Stimulated activated CD8-positive, alpha-beta memory T cell treated with anti-CD3 and anti-CD28 coated beads, Interleukin-15, amount 100 ng/mL, for 4 hours (primary cell): ENCODE measurements at places on chromosomes 11 and 22.

DNA sequence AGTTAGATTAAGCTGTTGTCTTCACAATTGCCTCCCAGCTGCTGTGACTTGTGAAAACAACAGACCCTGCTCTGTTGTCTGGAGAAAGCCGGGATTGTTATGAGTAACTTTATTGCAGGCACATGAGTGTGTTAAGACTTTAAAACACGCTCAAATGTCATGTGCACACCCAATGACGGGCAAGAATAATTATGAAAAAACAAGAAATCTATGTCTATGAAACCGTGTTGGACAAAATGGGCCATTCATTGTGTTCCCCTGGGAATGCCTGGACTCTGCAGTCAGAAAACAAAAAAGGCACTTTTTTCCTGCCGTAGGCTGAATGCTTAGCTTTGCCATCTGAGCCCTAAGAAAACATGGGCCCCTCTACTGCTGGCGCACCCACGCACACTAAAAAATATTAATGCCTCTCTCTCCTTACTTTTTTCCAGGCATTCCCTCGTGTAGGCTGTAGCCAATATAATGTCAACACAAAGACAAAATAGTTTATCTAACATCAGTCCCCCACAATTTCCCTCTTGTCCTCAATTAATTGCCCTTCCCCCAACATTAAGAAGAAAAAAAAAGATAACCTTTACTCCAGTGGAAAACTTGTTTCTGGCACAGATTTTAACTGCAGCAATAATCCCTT lies 207.9 kb downstream of the SOX6 start:
- DNase-seq = no peak

GRCh38 chr11:30206249-30206996 lies 24.4 kb upstream of the FSHB start:
- DNase-seq = no peak

DNA sequence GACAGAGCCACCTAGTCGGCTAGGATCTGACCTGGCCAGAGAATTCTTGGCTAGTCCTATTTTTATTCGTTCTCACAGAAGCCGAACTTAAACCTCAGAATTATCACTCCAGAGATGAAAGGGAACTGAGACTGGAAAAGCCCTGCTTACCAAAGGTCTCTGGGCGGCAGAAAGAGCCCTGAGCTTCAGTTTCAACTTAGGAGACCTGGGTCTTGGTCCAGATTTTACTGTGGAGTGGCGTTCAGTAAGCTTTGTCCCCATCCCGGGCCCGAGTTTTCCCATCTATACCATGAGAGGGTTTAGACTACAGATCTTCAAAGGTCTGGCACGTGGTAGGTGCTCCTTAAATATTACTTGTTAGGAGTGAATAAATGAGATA lies 516 bp downstream of the NEU3 start:
- DNase-seq = no peak

DNA sequence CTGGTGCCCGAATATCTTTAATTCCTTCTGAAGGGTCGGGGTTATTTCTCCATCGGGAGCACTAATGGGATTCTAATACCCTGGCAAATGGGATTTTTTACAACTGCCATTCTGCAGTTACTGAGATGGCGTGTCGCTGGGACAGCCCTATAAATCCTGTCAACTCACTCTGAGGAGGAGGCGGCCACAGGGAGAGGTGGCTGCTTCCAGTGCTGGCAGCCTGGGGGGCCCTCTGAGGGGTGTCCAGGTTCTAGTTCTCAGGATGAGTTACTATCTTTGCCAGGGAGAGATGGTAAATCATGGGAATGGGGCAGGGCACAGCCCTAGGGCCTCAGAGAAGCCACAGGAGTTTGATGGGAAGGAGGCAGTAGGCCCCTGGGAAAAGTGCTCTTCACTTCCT lies 135.9 kb downstream of the NTM start:
- no peak for DNase-seq

DNA sequence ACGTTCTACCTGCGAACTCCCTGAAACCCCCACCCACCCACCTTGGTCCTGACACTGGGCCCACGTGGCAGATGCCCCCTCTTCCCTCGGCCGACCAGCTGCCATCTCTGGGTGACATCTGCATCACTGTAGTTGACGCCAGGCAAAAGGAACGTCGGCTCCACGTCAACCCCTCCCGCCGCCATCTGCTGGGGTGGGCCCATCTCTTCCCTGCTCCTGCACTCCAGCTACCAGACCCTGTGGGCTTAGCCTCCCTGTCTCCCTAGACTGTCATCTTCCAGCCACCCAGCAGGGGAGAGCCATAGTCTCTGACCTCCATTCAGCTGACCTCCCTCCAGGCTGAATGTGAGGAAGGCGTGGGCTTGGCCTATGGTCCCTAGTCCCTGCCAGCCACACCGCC lies 21.4 kb downstream of the CHID1 start:
- DNase-seq = no peak

GRCh38 chr11:69887841-69888427 lies 68.7 kb upstream of the FGF3 start:
- DNase-seq = no peak

GRCh38 chr11:44608991-44609782 lies 43.7 kb downstream of the CD82 start:
- DNase-seq = no peak

DNA sequence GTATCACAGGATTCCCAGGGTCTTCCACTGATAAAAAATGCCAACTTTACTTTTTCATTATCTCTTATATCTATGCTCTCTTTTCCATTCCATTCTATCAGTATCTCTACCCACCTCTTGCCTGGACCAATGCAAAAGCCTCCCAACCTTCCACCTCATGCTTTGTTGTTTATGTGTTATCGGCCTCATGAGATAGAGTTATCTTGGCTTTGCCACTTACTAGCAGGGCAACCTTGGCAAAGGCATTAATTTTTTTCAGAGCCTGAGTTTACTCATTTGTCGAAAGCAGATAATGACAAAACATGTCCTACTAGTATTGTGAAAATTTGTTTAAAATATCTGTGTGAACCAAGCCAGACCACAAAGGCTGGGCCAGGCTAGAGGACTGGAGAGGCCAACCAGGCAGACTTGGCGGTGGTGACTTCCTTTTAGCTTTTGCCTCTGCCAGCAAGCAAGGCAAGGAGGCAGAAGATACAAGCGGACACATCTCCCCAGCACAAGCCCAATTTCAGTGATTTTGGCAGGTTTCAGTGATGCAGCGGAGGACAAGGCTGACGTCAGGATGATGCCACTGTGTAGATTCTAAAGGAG lies 106.9 kb downstream of the ADAMTS15 start:
- DNase-seq = no peak

GRCh38 chr11:35324183-35324886 lies 95.0 kb downstream of the SLC1A2 start:
- DNase-seq = no peak

- DNase-seq = no peak
These were observed 265.8 kb downstream of the BUD13 start for GRCh38 chr11:116507016-116507415.

DNA sequence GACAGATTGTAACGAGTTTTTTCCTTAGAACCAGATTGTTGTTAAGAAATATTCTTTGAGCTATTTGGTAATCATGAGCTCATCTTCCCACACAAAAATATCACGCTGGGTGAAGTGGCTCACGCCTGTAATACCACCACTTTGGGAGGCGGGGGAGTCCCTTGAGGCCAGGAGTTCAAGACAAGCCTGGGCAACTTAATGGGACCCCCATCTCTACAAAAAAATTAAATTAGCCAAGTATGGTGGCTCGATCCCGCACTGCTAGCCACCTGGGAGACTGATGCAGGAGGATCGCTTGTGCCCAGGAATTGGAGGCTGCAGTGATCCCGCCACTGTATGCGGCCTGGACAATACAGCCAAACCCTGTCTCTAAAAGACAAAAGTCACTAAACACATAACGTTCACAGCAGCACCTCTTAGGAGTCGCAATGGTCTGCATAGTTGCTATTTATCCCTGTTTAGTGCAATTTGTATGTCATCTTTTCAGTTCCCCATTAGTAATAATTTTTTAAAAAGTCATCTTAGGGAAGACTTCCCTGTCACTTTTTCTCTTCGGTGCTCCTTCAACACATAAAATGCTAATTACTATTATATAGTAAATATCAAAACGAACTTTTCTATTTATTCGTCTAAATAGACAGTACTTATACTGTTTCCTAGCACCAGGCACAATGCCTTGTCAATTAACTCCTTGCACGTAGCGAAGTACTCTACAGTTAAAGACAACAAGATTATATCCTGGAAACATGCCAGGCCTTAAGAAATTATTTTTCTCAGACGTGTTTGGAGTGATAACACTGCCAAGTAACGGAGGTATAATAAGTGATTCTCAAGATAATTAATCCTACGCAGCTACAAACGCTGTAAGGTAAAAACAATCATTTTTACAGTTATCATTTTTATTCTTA lies 1.1 kb downstream of the ST13 start:
- DNase-seq = no peak

DNA sequence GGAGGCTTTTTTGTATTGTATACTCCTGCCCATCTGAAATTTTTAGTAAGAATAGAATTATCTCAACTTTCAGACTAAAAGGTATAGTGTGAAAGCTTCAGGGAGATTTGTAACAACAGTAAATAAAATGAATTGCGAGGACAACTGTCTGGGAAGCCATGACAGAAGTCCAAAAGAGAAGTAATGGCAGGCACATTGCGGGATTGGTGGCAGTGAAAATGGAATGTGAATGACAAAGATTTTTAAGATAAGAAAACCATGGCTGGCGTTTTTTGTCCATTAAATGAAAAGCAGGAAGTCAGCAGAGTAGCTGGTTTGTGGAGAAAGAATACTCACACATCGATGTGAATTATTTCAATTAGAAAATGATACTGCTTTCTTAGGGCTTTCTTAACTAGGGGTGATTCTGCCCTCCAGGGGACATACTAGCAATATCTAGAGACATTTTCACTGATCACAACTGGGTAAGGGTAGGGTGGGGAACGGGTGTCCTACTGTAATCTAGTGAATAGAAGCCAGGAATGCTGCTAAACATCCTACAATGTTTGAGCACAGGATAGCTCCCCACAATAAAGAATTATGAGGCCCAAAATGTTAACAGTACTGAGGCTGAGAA lies 1.6 kb downstream of the NPAT start:
- DNase-seq = no peak

DNA sequence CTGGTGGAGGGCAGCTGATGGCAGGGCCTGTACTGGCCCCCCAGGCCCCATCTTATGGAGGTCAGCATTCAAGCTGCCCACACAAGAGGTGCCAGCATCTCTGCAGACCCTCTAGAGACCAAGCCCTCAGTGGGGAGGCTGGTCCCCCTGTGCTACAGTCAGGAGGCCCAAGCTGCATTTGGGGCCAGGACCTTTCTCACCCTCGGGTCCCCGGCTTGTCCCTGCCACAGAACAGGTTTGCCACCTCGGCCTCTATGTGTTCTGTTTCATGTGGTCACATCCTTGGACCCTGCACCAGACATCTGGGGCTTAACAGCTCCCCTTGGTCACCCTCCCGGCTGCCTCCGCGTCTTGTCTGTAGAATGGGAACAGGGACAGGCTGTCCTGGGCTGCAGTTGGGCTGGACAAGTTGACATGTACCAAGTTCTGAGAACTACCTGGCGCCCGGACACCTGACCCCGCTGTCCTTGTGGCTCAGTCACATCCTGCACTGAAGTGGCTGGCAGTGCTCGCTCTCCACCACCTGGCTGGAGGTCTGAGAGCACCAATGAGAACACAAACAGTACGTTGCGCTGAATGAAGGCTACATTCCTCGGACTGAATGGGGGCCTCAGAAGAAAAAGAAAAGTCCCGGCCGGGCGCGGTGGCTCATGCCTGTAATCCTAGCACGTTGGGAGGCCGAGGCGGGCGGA lies 2.7 kb upstream of the PLXNB2 start:
- no peak for DNase-seq

DNA sequence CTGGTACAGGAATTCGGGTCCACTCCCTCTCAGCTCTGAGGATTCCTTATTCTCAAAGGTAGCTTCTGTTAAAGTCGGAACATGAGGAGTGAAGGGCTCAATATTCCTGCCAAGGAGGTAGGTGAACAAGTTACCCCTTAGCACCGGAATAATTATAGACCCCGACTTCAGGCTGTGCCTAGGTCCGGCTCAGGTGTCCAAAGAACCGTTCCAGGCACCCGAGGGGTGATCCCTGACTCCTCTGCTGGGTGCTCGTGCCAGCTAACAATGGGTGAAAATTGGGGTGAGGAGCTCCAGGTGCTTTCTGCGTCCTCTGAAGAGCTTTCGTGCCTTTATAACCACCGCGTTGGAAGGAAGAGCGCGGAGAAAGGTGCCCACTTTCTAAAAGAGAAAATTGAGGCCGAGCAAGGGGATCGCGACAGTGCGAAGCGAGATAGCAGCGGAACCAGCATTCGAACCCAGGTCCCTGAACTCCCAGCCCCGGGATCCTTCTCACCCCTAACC lies 393 bp downstream of the CYB561A3 start:
- DNase-seq = no peak

DNA sequence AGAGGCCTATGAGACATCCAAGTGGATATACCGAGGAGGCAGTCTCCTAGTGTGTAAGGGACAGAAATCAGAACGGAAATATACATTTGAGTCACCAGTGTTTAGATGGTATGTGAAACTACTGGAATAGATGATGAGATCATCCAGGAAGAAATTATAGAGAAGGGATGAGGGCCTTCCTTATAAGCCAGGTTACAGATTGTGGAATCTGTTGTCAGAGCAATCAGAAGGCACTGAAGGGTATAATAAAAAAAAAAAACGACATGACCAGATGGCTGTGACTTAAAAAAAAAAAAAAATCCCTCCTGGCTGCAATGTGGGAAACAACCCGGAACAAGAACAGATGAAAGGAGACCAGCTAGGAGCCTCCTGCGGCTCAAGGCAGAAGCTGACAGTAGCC lies 2.7 kb downstream of the MAJIN start:
- DNase-seq = no peak

DNA sequence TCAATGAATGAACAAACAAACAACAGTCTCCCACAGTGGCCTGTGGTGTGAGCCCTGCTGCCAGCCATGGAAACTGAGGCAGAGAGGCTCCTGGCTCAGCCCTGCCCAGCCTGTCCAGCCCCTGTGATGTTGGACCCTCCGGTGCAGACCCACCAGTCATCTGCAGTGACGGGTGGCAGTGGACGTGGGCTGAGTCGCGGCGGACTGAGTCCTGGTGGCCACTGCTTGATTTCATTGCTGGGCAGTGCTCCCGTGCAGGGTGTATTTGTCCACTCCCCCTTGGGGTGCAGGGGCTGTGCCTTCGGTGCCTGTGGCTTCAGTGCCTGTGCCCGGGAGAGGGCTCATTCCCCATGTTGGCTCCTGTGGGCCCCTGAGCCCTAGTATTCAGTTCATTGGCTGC lies 31.9 kb upstream of the MUC5AC start:
- no peak for DNase-seq

DNA sequence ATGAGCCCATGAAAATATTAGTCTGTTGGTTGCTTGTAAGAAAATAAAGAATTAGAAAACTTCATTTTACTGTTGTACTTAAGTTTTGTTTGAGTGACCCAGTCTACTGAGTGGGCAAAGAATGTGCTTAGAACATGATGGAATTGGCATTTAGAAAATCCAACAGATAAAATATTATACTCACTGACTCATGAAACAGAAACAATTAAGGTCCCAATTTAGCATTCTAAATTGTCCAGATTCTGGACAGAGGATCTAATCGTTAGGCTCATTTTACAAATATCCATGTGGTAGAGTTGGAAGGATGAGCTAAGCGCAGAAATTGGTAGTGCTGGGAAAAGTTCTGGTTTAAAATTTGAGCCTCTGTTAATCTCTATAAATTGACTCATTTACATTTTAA lies 45.4 kb downstream of the METTL15 start:
- no peak for DNase-seq
